ENCODE measurements at places on chromosomes 7 and 10.

DNA sequence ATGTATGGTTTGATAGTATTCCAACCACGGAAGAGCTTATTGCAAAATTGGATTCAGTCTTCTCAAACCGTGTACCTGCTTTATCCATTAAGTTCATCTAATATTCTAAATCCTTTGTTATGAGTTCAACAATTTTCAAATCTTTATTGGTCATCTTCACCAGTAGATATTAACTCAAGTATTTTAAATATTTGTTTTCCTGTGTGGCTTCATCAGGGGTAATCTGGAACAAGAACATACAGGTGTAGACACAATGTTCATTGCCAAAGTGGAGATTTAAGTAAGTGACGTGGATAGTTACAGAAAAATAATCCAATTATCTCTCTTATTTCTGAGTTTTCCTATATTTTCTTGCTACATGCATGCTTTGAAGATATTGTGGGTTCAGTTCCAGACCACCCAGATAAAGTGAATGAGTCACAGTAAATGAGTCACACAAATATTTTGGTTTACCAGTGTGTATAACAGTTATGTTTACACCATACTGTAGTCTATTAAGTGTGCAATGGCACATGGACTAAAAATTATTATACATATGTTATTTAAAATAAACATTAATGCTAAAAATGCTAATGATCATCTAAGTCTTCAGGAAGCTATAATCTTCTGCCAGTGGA is 429.0 kb upstream of the POT1 start:
- no peak for DNase-seq

GRCh38 chr7:64916-65341 is 127.4 kb upstream of the FAM20C start:
- no peak for DNase-seq

- DNase-seq = no peak
Measured at GRCh38 chr10:65900271-65900670, 1025.6 kb upstream of the LRRTM3 start.

GRCh38 chr10:4215963-4216575 is 431.1 kb upstream of the KLF6 start:
- DNase-seq = no peak

DNA sequence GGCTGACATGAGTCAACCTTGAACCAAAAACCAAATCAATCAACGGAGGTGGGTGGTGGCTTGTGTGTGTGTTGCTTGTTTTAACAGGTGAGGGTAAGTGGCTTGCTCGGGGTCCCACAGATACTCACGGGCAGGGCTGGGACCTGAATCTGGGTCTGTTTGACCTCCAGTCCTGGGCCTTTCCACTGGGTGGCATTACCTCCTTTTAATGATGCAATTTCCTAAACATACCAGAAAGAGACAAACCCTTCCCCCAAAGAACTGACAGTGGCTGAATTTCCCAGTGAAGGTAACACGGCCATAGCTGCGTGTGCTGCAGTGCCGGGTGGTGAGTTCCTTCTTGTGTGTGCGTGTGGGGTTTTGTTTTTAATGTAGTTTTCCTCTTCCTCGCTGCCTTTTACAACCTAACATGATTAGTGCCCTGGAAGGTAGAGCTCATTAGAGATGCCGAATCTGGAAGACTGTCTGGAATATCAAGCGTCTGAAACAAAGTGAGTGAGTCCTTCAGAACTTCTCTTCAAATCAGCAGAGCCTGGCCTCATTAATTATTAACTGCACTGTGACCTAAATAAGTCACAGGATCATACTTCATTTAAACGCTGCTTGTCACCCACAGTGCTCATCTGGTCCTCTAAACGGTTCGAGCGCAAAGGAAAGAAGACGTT is 166.1 kb upstream of the TCERG1L start:
- DNase-seq = no peak

GRCh38 chr7:29884399-29885272 is 78.3 kb downstream of the WIPF3 start:
- DNase-seq = no peak

DNA sequence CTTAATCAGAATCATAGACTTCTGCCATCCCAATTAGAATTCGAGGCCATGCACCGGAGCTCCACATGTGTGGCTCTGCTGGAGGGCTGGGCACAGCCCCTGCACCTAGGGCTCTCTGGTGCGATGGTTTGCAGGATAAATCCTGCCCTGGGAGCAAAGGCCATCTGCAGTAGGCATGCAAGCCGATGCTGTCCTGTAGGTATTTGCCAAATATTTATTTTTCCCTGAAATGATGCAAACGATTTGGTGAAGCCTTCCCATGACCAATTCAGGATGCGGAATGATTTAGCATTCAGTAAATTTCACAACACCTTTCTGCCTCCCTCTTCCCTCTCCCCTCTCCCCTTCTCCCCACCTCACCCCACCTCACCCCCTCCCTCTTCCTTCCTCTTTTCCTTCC is 170.6 kb downstream of the EBF3 start:
- no peak for DNase-seq

- peak; percentile 86 for DNase-seq
Measured at GRCh38 chr7:150378853-150379440, at the start of gene ZNF775. ZNF775 (plus strand) TSS chr7:150379330; CDS start chr7:150388471, 9,141 bp downstream.

DNA sequence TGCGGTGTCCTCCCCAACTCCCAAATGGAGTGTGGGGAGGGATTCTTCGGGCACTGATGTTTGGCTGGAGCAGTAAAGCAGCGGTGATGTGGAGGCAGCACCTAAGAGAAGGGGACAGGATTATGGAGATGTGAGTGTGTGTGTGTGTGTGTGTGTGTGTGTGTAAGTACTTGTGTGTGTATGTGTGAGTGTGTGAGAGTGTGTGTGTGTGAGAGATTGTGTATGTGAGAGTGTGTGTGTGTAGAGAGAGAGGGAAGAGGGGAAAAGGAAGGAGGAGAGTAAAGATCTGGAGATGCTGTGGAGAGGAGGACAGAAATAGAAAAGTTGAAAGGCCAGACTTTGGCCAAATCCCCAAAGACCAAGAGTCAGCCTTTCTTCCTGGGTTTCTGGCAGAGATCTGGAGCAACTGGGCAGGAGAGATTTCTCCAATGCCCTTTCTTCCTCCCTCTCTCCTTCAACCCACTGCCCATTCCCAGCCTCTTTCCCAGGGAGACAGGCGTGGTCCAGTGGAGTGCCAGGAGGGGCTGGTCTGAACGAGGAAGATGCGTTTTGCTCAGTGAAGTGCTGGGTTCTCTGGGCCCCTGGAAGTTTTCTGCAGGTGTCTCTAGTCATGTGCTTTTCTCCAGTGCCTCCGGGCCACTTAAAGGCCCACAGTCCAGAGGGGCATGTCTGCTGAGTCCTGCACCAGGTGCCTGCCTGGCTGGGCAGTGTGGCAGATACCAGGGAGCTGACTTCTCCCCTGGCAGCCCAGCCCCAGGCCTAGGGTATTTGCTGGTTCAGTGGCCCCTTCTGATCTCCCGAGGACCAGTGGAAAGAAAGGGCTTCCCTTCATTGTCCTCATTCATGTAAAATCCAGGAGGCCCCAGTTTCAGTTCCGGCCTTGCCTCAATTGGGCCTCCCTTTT is 60.5 kb downstream of the HK1 start:
- DNase-seq = no peak

GRCh38 chr7:13904689-13905088 is 84.8 kb downstream of the ETV1 start:
- no peak for DNase-seq
